Epithelial cell of prostate (primary cell): ENCODE measurements at places on chromosomes 7 and 10.

DNA sequence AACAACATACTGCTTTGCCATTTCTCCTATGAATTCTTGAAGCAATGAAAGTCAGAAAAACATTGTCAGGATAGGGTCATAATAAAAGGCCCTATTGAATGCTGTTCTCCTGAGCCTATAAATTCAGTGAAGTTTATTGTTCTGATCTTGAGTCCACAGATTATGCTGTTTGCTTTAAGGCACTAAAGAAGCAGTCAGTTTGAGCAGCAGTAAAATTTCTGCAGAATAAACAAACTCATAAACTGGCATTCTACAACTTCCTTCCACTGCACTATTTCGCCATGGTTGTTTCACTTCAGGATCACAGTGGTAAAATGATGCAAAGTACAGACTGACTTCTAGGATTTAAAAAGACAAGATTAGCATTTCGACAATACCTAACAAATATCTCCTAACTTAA is 503.2 kb downstream of the SH2D4B start:
- no peak for DNase-seq

GRCh38 chr7:45219130-45219529 is 61.5 kb downstream of the RAMP3 start:
- DNase-seq, result no peak

GRCh38 chr10:1166101-1166827 is 110.1 kb downstream of the WDR37 start:
- DNase-seq, result no peak

GRCh38 chr10:101183458-101184183 is 45.6 kb downstream of the LBX1 start:
- DNase-seq, result no peak

- no peak for DNase-seq
Measured at GRCh38 chr7:30433082-30433481, 45.5 kb downstream of the NOD1 start.

GRCh38 chr7:129255800-129256199 is 31.0 kb downstream of the AHCYL2 start:
- DNase-seq, result no peak

- DNase-seq, result no peak
Measured at GRCh38 chr7:39430441-39430840, 135.8 kb upstream of the YAE1 start.

DNA sequence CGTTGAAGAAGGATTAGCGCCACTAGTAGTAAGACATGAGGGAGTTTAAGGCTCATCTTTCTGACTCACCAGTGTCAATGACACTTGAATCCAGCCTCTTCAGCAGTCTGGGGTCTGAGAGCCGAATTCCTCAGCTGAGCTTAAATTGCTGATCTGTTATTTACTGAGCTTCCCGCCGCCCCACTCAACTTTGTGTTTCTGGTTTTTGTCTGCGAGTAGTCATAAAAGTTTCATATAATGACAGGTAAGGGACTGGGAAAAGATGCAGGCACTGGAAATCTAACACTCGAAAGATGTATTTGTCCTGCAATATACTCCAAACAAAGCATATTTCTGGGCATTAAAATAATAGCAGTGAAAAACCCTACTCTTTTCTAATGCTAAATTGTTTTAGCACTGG is 51.2 kb upstream of the RELN start:
- DNase-seq, result no peak

GRCh38 chr7:1566687-1567048 is 3.2 kb downstream of the PSMG3 start:
- no peak for DNase-seq

DNA sequence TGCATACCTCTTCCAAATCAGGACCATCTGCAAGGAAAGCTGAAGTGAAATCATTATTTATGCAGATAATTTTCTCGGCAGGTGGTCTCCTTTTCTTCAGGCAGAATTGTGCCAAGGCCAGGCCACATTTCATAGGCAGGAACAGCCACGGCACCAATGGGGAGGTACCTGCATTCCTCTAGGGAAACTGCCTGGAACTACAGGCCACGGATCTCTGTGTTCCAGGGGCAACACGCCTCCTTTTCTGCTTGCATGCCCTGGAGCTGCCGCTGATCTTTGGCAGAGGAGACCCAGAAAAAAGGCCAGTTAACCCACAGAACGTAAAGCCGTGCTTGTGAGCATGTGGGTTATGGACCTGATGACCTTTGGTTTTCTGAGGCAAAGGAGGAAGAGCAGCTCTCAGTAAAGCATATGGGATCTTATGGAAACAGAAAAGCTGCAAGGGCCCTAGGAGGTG is 111.2 kb upstream of the KIAA1217 start:
- no peak for DNase-seq

- DNase-seq, result no peak
Measured at GRCh38 chr7:42479452-42479815, 242.4 kb upstream of the GLI3 start.

- DNase-seq, result peak; percentile 48
Measured at GRCh38 chr7:94297397-94297838, 97.3 kb upstream of the COL1A2 start.

DNA sequence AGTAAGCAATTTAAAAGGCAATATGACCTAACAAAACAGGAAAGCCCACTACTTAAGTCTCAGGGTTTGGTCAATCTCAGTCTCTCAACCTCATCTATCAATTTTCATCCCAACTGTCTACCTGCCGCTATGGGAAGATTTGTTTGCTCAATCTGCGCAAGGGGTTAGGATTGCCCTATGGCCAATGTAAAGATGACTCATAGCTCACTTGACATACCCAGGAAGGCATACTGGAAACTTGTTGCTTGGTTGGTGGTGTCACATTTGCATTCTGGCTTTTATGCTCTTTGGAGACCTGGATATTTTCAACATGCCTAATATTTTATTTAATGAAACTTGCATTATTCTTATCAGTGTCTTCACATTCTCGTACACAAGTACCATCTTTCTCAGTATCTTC is 78.1 kb upstream of the TMEM196 start:
- no peak for DNase-seq

- no peak for DNase-seq
Measured at GRCh38 chr10:9294865-9295264, 1240.4 kb downstream of the GATA3 start.

DNA sequence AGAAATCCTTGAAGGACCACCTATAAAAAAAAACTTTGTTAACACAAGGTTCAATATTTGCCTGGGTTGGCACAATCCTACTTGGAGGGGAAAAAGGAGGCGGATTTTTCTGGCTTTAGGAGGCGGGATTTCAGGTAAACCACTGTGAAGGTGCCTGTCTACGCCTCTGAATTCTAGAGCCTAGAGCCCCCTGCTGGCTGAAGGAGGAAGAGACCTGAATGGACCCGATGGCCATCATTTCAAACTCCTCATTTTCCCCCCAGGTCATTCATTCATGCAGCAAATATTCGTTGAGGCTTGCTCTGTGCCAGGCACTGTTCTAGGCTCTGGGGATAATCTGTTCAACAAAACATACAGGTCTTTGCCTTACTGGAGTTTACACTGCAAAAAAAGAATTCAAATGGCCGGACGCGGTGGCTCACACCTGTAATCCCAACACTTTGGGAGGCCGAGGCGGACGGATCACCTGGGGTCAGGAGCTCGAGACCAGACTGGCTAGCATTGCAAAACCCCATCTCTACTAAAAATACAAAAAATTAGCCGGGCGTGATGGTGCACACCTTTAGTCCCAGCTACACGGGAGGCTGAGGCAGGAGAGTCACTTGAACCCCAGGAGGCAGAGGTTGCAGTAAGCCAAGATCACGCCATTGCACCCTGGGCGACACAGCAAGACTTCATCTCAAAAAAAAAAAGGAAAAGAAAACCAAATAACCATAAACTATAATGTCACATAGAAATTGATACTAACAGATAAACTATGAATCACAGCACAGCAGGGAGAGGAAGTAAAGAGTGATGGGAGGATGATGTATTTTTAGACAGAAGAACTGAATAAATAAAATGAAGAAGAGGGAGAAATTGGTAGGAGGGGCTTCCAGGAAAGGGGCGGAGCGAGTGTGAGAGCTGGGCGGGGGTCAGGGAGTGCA is 90.1 kb upstream of the NFE2L3 start:
- no peak for DNase-seq

DNA sequence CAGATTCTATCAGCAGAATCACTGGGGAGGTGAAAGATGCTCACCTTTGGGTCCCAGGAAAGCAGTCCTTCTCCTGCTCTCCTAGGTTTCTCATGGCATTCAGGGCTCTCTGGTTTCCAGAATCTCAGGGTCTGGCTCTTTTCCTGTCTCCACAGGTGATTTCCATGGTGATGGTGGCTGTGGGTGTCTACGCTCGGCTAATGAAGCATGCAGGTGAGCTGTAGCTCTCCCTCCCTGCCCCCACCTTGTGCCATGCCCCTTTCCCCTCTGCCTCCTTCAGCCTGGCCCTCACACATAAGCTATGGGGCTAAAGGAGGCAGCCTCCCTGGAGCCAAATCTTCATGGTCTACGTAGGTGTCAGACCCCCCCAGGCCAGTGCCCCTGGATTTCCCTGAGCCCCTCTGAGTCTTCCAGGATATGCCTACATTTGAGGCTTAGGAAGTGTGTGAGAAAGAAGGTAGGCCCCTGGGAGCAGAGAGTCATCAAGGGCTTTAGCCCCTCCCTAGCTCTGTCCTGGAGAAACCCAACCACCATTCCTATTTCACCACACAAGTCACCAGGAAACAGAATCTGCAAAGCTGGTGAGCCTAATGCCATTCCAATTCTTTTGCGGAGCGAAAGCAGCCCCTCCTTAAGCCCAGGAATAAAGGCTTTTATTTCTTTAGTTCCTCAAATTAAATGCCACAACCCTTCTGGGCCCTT is 17.2 kb downstream of the TSPAN33 start:
- no peak for DNase-seq

DNA sequence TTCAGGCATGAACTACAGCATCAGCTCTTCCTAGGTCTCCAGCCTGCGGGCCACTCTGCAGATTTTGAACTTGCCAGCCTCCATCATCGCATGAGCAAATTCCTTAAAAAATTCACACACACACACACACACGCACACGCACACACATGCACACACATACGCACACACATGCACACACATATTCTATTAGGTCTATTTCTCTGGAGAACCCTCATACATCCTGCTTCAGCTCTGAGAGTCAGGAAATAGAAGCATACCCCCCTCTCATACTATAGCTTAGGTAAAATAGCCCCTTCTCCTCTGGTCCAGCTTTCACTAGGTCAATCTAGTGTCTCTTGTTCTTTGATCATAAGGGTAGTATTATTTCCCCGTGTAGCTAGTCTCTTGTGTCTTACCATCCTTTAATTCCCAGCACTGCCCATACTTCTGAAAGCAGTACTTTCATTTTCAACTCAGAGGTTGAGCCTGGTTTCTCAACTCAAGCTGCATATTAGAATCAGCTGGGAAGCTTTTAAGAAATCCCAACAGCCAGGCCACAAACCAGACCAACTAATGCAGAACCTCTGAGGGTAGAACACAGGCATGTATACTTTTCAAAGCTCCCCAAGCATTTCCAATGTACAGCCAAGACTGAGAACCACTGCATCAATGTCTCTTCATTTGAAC is 30.9 kb upstream of the ITGB8 start:
- no peak for DNase-seq

- DNase-seq, result no peak
Measured at GRCh38 chr10:47283101-47283630, 16.8 kb upstream of the GDF10 start.

GRCh38 chr10:10930979-10931743 is 86.5 kb upstream of the CELF2 start:
- no peak for DNase-seq

DNA sequence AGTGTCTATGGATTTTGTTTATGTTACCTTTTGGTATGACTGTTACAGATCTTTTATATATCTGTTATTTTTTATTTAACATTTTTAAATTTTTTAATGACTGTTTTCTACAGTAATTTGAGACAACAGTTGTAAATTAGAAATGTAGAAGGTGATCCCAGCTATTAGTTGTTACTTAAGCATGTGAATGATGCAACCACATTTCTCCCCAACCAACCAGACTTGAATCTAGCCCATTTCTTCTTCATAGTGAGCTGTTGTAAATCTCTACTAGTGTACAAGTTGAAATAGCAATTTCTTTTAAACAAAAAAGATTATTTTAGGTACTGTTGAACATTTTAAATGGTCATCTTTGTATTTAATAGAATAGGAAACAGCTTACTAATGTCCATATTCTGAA is 18.0 kb downstream of the TMEM106B start:
- no peak for DNase-seq

DNA sequence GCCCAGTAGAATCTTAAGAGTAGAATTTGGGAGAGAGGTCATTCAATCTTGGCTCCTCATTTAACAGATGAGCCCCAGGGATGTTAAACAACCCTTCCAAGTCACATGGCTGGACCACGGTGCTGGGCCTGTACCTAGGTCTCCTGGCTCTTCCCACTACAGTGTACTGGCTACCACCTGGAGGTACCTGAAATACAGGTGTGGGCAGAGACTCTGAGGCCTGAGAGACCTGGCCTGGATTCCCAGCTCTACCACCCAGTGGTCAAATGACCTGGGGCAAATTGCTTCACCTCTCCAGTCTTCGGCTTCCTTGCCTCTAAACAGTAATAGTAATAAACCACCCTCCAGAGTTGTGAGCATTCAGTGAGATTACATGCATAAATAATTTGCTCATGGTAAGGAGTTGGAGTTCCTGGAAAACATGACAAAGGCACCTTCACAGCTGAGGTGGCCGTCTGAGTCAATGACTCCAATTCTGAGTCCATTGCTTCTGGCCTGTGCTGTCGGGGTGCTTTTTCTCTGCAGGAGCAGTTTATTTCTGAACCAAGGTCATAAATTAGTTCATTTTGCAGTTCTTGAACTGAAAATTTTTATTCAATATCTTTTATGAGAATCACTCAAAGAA is 2.7 kb downstream of the GOT1 start:
- DNase-seq, result no peak

GRCh38 chr10:88923520-88923919 is 29.1 kb downstream of the ACTA2 start:
- DNase-seq, result no peak

DNA sequence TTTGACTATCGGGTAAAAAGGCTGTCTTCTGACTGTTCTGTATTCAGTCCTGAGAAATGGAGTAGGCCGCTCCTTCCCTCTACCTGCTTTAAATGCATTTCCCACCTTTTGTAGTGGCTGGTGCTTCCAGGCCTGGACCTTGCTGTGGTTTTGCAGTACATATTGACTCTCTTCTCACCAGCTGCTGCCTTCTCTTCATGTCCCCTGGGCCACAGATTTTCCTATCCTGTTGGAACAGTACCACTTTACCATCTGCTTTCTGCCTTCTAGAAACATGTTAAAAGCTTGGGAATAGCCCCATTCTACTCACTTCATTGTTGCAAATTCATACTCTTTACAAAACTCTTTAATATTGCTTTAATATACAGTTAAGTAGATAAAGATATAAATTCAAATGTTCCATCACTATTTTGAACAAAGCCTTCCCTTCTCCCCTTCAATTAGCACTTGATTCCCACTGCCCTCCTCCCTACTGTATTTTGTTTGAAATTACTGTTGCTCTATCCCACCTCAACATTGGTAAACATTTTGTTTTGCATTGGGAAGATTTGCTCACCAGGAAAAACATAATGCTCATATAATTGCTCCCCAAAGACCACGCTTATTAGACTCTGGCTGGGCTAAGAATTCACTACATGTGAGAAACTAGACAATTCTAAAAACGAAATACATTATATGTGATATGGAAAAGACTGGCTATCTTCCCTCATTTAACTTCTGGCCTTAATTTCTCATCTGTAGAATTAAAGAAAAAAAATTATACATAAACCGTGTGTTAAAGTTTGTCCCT is 17.3 kb upstream of the SEMA3C start:
- DNase-seq, result no peak
